GM10248 (cell line): ENCODE measurements at places on chromosomes 1 and 21.

GRCh38 chr1:178768423-178768822, 43.4 kb downstream of the RALGPS2 start:
- peak; percentile 46 for DNase-seq

DNA sequence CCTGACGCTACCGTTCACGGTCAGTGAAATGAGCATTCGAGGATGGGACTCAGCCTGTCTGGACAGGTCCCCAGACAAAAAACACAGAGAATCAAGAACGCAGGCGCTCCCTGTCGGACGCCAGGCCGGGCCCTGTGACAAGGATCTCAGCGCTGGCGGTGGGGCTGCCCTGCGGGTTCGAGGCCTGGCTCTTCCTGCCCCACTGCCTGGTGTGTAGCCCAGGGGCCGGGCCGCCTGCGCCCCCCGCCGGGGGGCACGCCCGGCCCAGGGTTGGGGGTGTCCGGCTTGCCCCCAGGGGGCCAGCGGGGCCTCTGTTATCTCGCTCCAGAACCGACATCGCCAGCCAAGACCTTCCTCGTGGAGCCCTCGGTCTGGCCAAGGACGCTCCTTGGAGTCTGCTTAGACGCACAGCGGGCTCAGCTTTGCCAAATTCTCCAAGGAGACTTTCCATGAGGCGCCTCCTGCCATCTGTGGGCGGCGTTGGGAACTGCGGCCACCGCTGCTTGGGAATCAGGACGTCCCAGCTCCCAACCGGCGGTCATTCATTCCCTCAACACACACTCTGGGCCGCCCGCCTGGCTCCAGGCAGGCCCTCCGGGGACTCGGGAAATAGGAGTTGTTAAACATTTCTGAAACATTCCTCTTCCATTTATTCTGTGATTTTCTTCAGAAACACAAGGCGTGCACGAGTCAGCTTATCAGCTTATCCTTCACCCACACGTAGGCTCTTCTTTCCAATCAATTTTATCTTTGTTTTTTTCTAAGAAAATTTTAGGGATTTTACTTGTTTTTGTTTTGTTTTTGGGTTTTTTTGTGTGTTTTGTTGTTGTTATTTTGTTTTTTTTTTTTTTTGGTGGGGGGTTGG, 11.3 kb upstream of the RIPK4 start:
- no peak for DNase-seq

DNA sequence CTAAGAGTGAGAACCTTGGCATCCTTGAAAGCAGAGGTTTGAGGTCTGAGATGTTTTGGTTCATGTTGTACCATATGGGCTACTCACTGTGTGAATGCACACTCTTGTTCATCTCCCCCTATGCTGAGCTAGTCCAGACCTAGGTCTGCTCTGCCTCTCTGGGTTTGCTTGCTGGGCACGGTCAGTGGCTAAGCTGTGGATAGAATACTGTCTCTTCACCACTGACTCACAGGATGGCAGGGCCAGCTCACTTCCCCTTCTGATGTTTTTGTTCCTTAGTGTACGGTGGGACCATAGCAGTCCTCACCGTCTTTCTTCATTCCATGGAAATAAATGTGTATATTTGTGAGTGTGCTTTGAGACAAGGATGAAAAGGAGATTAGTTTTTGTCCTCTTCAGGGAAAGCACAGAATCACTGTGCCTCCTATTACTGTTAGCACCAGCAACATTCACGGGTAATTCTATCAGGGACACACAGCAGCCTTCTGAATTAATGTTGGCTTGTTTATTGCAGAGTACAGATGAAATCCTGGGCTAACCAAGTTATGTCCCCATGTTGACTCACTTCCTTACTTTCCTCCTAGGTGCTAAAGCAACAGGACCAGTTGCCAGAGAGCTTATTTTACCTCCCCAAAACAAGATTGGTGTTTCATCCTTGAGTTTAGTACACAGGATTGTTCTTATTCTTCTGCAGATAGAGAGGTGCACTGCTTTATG, 56.9 kb upstream of the IVNS1ABP start:
- no peak for DNase-seq

GRCh38 chr21:37266515-37267221, 466 bp downstream of the VPS26C start:
- peak; percentile 18 for DNase-seq

GRCh38 chr1:100628631-100629081, 90.7 kb downstream of the GPR88 start:
- DNase-seq = no peak

GRCh38 chr1:159473335-159473734, 33.8 kb downstream of the OR10J1 start:
- DNase-seq = no peak

GRCh38 chr1:162011337-162012012, 12.2 kb downstream of the OLFML2B start:
- no peak for DNase-seq

GRCh38 chr1:8457760-8458381, 140.0 kb downstream of the SLC45A1 start:
- DNase-seq = no peak

DNA sequence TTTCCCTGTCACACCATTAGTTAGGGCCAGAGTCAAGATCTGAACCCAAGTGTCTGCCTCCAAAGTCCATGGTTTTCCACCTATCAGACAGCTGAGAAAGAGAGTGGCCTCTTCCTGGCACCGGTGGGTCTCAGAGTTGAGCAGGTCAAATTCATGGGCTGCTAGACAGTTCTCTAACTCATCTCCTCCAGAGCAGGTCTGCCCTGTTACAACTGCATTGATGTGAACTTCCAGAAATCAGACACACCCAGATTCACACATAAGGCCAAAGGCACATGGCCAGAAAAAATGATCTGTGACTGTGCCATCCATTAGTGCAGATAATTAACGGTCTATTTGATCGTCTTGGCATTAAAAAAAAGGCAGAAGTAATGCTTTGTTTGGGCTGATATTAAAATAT, 17.5 kb downstream of the SMIM12 start:
- no peak for DNase-seq

DNA sequence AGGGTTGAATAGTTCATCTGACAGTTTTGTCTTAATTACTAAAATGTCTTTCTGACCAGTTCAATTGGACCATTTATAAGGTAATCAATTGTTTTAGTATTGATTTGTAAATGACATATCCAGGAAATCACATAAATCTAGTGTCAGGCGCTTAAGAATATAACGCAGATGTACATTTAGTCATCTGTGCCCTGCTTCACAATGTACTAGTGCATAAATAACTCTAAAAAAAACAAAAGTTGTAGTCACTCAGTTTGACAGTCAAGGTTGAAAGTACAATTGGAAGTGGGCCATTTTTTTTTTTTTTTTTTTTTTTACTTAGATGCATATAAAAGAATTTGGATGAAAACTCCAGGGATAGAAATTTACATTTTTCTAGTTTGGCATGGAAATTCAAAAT, 490.4 kb downstream of the PTPRC start:
- DNase-seq = no peak

- DNase-seq = peak; percentile 21
These were observed 61.3 kb upstream of the BACH1 start for GRCh38 chr21:29237110-29238052.

DNA sequence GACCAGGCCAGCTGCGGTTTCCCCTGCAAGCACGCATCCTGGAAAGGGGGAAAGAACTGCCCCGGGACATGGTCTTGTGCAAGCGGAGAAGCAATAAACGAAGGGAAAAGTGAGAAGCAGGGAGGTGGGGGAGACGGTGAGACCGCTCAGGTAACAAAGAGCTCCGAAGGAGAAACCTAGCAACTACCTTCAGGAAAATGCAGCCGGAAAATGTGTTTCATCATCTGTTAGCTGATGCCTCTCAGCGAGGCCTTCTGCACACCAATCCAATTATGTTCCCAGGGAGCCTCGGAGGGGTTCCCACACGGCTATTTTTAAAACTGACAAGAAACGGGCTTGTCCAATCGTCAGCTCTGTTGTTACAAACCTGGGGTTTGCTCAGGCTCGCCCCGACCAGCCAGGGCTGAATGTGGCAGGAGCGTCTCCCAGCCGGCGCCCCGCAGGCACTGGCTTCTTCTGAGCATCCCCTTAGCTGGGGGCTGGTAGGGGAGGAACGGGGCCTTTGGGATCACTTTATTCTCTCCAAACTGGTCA, 3.4 kb downstream of the RIPK4 start:
- DNase-seq = no peak

DNA sequence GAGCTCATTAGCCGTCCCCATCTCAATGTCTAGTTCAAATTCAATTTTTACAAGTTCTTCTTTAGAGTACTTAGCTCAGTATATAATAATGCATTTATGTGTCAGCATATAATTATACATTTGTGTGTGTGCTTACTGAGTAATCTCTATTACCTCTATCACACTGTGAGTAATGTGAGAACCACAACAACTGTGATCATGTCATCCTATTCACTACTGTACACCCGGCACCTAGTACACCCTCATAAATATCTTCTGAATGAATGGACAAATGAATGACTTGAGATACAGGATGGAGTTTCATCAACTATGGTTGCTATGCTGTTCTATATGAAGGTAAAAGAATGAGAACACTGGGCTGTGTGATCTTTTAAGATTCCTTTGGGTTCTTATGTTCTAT, 124.0 kb downstream of the GPATCH2 start:
- no peak for DNase-seq

- DNase-seq = no peak
These were observed 29.6 kb downstream of the PROX1 start for GRCh38 chr1:214017191-214017982.

- no peak for DNase-seq
These were observed 2.9 kb downstream of the CACHD1 start for GRCh38 chr1:64472805-64473204.

- no peak for DNase-seq
These were observed 36.6 kb downstream of the CAPZB start for GRCh38 chr1:19448491-19449439.

GRCh38 chr1:94555091-94555490, 13.5 kb upstream of the F3 start:
- DNase-seq = no peak

GRCh38 chr1:113793878-113794834, 18.1 kb downstream of the RSBN1 start:
- DNase-seq = no peak
